ENCODE measurements at places on chromosomes 1 and 21.

DNA sequence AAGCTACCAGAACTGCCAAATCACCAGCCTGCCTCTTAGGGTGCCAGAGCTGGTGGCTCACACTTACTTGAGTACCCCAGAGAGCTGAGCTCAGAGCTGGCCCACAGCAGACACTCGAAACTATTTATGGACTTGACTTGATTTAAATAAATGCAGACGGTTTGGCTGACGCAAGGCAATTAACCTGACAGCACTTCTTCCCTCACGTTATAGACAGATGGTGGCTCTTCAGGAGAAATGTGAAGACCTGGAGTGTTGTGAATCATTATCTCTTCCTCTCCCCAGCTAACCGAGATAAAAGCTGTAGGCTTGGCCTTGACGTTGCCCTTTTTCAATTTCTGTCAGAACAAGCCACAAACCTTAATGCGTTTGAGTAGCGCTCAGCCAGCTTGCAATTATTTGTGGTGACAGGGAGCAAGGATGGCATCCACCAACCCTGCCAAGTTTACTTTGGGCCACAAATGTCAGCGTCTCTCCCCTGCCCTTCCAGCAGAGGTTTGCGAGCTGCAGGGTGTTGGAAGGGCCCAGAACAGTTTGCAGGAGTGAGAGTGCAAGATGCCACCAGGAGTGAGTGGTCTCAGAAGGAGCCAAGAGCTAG, 34.0 kb upstream of the BCAR3 start:
- no peak for DNase-seq

DNA sequence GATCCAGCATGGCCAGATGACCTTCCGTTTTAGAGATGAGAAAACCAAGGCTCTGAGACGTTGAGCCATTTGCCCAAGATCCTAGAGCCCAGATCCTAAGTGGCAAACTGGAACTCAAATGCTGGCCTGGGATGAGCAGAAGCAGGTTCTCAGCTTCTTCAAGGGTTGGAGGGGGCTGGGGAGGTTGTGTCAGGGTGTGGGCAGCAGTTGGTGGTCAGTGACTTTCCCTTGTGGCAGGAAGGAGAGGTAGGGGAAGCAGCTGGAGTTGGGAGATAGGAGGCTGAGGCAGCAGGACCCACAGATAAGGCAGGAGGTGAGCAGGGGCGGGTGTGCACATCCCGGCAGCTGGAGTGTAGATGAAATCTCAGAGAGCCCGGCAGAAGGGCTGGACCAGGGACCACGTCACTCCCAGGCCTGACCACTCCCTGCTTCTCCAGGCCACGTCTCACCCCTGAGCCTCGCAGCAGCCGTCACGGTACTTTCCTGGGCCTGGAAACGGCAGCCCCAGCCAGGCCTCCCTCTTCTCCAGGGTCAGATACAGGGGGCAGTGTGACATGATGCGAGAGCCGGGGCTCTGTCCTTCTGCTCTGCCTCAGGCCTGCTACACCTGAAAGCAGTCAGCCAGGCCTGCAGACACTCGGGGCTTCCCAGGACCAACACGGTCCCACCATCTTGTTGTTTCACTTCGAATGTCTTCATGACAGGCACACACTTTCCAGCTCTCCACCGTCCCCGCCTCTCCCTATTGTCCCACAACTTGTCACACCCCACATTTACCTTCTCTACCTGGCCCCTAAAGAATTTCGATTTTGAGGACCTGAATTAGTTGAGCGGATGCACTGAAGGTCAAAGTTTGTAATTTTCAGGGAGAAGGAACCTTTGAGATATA, 11.5 kb upstream of the LAPTM5 start:
- peak; percentile 79 for DNase-seq

GRCh38 chr1:15902882-15903281, 55.4 kb downstream of the SPEN start:
- DNase-seq = no peak

DNA sequence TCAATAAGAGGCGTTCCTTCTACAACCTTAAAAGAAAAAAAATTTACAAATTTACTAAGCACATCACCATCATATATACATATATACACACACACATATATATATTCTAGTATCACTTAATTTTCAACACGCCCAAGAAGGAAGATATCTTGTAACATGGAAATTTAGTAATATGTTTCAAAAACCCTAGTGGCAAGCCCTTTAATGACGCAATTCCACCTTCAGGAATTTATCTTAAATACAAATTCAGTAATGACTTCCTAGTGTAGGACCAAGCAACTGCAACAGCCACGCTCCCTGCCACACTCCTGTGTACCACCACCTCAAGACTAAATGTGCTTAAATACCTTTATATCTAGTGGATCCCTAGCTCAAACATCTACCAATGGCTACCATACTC, 12.5 kb downstream of the LBR start:
- DNase-seq = no peak

GRCh38 chr1:100719490-100719889, at the start of gene VCAM1:
Gene VCAM1, plus strand, starts transcription at chr1:100719742. Its CDS starts 119 bp downstream, at chr1:100719861.
- DNase-seq = no peak

GRCh38 chr1:212607913-212608391, 609 bp upstream of the ATF3 start:
- peak; percentile 83 for DNase-seq

DNA sequence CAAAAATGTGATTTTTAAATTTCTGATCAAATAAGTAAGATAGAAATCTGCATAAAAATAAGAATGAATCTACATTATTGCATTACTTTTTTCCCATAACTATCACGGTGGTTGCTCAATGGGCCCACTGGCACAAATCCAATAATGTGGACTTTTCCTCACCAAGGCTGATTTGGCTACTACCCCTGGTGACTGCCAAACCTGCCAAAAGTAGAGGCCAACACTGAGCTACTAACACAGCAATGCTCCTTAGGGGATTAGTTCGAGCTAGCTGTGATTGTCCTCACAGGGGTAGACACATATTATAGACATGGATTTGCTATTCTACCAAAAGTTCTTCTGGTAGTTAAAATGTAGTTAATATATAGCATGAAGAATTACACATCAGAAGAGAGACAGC, 107.7 kb upstream of the ZNHIT6 start:
- DNase-seq = no peak

- DNase-seq = no peak
These were observed 1.2 kb downstream of the HES4 start for GRCh38 chr1:998745-998994.

DNA sequence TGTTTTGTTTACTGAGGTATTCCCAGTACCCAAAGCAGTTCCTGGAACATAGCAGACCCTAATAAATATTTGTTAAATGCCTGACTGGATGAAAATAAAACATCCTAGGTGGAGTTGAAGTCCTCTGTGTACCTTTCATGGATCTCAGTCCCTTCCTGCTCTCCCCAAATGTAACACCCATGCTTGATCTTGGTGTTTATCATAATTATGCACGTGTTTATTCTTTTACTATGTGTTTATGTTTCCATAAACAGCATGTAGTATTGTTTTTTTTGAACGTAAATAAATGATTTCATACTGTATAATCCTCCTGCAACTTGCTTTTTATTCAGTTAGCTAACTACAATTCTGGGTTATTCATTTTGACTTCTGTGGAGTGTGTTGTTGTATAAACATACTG, 4.8 kb downstream of the LACTBL1 start:
- no peak for DNase-seq

- no peak for DNase-seq
These were observed 19.4 kb downstream of the DSCAM start for GRCh38 chr21:40827509-40827908.

DNA sequence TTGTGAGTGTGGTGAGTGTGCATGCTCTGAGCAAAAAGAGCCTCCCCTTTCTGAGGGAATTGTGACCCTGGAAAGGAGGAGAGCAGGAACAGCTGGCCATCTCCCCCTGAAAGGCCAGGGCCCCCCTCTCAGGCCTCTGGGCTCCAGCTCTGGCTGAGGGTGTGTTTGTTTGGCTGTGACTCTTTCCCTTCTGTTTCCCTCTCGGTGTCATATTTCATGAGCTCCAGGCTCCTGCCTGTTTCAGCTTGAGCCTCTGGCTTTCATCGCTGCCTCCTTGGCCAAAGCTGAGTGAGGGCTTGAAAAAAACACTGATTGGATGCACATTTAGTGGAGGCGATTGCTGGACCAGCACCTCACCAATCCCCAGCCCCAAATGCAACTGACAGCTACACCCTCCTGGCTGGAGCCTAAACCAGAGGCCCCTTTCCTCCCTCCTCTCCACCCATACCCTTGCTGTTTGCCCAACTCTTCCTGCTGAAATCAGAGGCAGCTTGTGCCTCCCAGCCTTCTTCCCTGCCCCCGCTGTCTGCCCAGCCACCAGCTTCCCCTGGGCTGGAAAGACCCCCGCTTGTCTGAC, 64.1 kb downstream of the DDR2 start:
- no peak for DNase-seq

GRCh38 chr1:55571767-55572166, 356.6 kb upstream of the USP24 start:
- no peak for DNase-seq

- DNase-seq = no peak
These were observed 22.5 kb upstream of the LAX1 start for GRCh38 chr1:203742436-203742835.

DNA sequence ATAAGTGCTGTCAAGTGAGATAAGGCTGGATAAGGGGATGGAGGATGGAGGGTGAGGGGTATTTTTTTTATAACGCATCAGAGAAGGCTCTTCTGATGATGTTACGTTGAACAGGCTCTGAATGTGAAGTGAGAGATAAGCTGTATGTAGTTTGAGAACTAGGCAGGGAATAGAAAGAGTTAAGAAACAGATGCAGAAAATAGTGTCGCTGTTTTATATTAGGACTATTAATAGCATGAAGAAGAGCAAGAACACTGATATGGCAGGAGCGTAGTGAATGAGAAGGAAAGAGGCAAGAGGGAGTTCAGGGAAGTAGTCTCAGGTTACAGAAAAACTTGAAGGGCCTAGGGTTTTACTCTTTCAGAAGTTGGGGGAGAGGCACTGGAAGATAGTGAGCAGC, 59.8 kb downstream of the GPR88 start:
- DNase-seq = no peak

GRCh38 chr1:85230305-85230977, 29.0 kb downstream of the C1orf52 start:
- DNase-seq = no peak

- no peak for DNase-seq
These were observed 40.2 kb downstream of the TBX19 start for GRCh38 chr1:168320800-168321450.

DNA sequence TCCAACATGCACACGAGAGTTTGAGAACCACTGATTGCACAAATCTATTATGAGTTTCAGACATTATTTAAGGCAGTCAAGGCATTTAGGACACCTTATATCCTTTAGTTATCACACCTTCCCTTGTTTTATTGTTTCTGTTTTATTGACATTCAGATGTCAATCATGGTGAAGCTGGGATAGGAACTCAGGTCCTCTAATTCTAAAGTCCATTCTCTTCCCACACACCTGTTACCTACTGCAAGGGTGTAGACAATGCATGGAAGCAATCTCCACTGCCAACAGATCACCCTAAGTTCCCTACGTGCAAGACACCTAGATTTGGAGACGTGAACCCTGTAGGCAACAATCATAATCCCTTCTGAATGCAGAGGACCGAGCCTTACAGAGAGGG, 2.6 kb downstream of the IGSF3 start:
- no peak for DNase-seq

GRCh38 chr1:36157973-36158826, 2.2 kb downstream of the MAP7D1 start:
- DNase-seq = no peak

DNA sequence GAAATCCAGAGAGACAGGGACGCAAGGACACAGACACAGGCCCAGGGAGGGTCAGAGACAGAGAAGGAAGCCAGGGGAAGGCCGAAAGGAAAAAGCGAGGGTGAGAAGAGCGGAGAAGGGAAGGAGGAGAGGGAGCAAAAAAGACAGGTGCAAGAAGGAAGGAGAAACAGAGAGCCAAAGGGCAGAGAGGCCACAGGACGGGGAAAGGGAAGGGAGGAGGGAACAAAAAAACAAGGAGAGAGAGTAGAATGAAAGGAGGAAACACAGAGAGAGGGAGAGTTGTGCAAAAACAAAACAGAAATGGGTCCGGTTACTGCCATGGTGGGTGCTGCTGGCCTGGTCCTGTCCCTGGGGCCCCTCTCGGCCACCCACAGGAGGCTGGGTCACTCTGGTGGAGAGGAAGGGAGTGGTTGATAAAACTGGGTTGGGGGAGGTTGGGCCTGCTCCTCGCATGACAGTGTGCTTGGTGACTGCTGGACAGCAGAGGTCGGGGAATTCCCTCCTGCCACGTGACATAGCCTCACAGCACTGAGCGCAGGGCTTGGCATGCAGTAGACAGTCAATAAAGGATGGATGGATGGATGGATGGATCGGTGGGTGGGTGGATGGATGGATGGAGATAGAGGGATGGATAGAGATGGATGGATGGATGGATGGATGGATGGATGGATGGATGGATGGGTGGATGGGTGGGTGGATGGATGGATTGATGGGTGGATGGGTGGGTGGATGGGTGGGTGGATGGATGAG, 64.8 kb downstream of the RAP1GAP start:
- DNase-seq = no peak

- no peak for DNase-seq
These were observed 494.5 kb upstream of the PKN2 start for GRCh38 chr1:88189525-88189924.

DNA sequence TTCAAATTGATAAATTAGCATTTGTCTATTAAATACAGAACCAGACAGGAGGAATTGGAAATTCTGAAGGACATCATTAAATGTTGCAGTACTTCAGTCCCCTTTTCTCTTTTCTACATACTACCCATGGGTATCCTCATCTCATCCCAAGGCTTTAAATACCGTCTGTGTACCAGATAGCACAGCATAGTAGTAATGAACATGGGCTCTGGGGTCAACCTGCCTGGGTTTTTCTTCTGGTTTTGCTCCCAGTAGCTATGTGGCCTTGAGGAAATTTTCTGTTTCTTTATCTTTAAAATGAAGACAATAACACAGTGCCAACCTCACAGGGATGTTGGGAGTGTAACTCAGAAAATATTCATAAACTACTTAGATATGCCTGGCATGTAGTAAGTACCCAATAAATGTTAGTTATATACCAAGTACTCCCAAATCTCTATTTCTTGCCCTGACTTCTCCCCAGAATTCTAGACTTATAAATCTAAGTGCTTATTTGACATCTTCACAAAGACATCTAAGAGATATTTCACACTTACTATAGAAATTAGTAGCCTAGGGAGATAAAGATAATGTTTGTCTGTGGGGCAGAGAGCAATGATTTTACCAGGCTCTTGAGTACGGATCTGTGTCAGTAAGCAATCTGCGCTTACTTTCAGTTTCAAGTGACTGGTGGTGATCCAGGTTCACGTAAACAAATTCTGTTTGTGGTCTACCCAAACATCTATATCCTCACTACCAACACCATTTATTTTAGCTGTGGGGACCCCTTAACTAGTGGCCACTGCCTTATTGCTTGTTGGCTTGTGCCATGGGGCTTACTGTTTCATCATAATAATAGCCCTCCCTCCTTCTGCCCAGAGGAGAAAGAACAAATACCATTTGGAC, 37.3 kb downstream of the VANGL2 start:
- no peak for DNase-seq

GRCh38 chr1:205532026-205532898, 27.8 kb downstream of the CDK18 start:
- DNase-seq = peak; percentile 67

- DNase-seq = peak; percentile 100
These were observed 588 bp upstream of the IGSF8 start for GRCh38 chr1:160098852-160099561.

GRCh38 chr1:25806418-25806817, 6.4 kb downstream of the SELENON start:
- DNase-seq = peak; percentile 68
